ENCODE measurements at places on chromosomes 12 and 14.
A peak's percentile ranks its signal among the peaks of the same experiment; 100 is the strongest.

GRCh38 chr14:61091657-61092273 is 110.7 kb downstream of the SLC38A6 start:
- peak; percentile 15 for DNase-seq

GRCh38 chr12:25800101-25800500 is 158.4 kb upstream of the RASSF8 start:
- DNase-seq, result no peak

DNA sequence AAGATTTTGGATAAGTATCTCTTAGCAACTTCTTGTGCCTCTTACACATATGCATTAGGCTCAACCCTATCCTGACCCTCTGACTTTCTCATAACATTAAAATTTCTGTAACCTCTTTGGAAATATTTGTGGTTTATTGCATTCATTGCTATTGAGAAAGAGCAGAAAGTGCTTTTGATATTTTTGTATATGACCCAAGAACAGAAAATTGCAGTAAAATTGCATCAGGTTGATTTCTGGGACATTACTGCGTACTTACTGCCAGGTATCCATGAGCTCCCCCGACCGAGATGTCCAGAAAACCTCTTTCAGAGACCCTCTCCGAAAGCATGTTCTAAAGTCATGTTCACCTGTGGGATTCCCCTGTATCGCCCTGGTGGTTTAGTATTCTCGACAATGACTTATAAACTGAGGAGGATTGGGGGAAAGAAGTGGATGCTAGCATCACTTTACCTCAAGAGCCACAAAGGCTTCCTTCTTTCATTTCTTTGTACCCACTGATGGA is 14.5 kb upstream of the IL22 start:
- DNase-seq, result peak; percentile 9

- no peak for DNase-seq
Observed at GRCh38 chr12:113581342-113581741, 109.7 kb upstream of the LHX5 start.

GRCh38 chr12:30200864-30201263 is 417.1 kb upstream of the TMTC1 start:
- DNase-seq, result no peak

DNA sequence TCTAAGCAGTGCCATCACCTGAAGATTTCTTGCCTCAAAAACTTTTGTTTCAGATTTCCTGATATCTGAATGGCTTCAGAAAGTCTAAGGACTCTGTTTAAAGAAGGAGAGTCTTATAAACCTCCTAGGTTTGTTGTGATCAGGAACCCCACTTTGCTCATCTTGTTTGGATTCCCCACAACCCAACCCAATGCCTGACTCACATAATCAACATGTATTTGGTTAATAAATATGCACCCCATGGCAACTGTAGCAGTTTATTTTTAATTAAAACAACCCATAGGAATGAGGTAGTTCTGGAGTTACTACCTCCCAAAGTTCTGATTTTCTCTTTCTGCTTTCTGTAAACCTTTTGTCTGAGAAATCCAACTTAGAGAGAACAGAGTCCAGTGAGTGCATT is 51.5 kb downstream of the DBX2 start:
- DNase-seq, result no peak

DNA sequence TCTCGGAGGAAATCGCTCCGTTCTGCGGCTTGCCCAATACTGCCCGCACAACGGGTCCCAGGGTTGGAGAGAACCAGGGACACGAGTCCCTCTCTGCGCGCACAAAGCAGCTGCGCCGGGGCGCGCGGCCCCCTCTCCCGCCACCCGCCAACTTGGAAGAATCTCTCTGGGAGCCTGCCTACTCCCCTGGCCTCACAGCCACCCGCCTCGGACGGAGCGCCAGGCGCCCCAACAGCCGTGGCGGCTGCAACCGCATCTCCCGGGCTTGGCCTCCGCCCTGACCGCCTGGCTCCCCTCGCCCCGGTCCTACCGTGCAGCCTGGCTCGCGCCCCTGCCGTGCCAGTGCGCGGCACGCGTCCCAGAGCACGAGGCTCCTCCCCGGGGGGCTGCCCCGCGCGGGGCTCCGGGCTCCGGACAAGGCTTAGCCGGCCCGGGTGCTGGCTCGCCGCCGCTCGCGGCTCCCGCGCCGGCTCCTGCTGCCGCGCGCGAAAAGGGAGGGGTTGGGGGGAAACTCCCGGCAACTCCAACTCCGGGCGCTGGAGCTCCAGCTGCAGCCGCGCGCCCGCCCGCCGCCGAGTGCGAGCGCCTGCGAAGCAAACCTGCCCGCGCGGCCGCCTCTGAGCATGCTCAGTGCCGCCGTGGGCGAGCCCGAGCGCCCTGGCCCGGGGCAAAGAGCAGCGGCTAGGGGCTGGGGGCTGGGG is at the start of gene STXBP6:
Gene STXBP6 (minus strand): TSS at position 580 of the 701 bp plus-strand sequence. CDS start 75,329 bp downstream, outside the sequence.
- peak; percentile 87 for DNase-seq

- no peak for DNase-seq
Observed at GRCh38 chr12:6235499-6235898, 35.3 kb downstream of the CD9 start.

DNA sequence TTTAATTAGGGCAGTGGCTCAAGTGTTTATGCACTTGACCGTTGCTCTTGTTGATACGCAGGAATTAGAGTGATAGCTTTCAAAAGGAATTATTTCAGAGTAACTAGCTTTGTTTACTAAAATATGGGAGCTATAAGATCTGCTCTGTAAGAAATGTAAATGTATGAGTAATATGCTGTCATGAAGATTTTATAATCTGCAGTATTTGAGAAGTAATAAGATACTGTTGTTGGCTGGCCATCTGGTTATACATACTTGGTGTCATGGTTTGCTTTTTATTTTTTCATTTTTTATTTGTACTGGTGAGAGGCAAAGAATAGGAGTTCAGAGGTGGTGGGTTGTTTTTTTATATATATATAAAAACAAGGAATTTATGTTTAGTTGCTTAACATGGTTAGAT is 58.5 kb downstream of the PLXNC1 start:
- DNase-seq, result no peak

DNA sequence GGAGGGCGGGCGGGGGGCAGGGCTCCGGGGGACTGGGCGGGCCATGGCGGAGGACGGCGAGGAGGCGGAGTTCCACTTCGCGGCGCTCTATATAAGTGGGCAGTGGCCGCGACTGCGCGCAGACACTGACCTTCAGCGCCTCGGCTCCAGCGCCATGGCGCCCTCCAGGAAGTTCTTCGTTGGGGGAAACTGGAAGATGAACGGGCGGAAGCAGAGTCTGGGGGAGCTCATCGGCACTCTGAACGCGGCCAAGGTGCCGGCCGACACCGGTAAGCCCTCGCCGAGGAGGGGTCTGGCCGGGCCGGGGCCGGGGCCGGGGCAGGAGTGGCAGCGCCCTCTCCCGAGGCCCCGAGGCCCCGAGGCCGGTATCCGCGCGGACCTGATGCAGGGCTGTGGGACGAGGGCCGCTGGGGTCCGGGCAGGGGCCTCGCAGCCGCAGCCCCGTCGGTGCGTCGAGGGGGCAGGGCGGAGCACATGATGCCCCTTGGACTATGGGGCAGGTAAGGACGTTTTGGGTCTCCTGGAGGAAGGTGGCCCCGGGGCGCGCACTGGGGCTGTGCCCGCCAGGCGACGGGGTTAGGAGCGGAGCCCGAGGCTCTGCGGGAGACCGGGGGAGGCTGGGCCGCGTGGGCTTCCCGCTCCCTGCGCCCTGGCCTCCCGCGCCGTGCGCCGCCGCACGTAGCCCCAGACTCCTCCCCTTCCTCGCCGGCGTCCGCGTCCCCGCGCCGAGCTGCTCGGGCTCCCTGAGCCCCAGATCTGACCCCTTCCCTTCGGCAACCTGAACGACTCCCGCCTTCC is at the start of gene TPI1:
Gene TPI1 (plus strand): TSS at position 119 of the 798 bp plus-strand sequence. CDS start 36 bp downstream, at position 155.
- peak; percentile 96 for DNase-seq
